GM19239 (cell line): ENCODE measurements at places on chromosomes 5 and 9.

DNA sequence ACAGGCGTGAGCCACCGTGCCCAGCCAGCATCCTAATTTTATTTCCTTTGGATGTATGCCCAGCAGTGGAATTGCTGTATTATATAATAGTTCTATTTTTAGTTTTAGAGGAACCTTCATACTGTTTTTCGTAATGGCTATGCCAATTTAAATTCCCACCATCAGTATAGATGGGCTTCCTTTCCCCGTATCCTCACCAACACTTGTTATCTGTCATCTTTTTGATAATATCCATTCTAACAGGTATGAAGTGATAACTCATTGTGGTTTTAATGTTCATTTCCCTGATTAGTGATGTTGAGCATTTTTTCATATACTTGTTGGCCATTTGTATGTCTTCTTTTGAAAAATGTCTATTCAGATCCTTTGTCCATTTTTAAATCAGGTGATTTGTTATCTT lies 13.0 kb downstream of the F2R start:
- DNase-seq, result no peak

- DNase-seq, result no peak
These were observed 1.6 kb downstream of the ZNF366 start for GRCh38 chr5:72505539-72506157.

GRCh38 chr9:27125030-27125429 lies 16.0 kb downstream of the TEK start:
- no peak for DNase-seq

GRCh38 chr5:151480384-151481293 lies 33.2 kb downstream of the SLC36A1 start:
- DNase-seq, result no peak

GRCh38 chr9:80191108-80191507 lies 619.3 kb downstream of the TLE4 start:
- no peak for DNase-seq

DNA sequence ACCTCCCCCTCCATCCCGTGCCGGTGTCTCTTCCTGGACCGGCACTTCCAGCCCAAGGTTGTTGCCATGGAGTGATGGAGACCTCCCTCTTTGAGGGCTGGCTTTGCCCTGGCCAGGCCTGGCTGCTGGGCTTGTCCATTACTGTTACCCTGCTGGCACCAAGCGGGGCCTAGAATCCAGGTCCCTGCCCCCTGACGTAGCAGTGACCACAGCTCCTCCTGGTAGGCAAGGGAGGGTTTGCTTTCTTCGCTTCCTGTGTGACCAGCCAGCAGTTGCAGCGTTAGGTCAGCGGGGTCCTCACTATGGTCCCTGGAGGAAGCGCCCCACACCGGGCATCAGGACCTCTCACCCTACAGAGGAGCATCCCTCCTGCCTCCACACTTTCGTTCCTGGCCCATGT lies 146.7 kb upstream of the COL5A1 start:
- no peak for DNase-seq

- DNase-seq, result no peak
These were observed 412 bp downstream of the IZUMO3 start for GRCh38 chr9:24545285-24545684.

DNA sequence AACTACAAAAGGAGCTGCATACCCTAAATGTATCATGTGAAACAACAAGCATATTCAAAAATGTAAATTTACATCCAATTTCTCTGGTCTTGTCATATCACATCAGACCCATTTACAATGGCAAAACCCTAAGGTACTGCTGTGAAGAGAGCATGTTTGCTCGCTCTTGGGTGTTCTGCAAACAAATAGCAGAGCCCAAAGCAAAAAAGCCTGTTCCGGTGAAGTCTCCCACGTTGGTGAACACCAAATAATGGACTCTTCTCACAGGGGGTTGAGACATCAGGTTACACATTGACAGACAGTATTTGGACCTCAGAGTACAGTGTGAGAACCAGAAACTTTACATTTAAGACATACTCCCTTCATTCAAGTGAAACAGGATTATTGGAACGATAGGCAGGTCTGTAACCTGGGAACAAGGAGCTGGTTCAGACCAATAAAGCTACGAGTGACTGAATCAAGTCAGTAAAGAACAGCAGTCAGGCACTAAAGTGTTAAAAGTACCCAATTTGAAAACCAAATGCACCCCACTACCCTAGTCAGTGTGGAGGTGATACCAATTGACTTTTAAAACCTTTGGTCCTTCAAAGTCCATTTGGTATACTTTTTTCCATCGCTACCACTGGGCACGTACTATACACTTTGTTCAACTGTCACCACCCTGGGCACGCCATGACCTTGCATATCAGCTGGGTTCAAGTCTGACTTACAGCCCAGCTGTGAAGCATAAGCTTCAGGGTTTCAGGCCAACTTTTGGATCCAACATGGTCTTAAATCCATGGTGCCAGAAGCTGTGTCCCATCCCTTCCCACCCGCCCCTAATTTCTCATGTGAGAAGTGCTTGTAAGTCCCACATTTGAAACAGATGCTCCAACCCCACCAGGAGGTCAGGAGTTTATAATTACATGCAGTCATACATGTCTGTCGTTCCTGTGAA lies 36.4 kb downstream of the ETF1 start:
- no peak for DNase-seq
